ENCODE measurements at places on chromosomes 11 and 22. TPM values are rescaled to one million over a fixed set of nuclear protein-coding genes. Genes with fewer than 3 reads are reported as not detected.
A peak's percentile ranks its signal among the peaks of the same experiment; 100 is the strongest.

Gene YAP1
- total RNA-seq = 281 TPM

GRCh38 chr11:12149672-12150225 is 39.4 kb downstream of the MICAL2 start:
- DNase-seq = no peak

- DNase-seq = no peak
These were observed 20.3 kb downstream of the MYH9 start for GRCh38 chr22:36367479-36367878.

Gene KCNQ1
- total RNA-seq = 7.2 TPM

Gene NXPE2
- 0.42 TPM for total RNA-seq

DNA sequence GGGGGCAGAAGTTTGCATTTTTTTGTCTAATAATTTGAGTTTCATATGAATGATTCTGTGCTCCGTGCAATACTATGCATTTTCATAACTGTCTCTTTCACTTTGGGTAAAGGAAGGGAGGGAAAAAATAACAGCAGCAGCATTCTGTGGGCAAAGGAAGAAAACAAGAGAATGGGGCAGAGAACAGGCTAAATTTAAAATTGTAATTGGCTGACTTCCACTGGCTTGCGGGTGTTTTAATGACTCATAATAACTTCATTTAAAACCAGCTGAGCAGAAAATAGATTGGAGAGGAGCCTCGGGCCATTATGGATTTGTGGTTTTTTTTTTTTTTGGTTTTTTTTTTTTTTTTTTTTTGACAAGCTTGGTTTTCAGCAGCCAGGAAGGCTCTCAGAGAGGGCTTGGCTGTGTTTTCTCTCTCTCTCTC is 107.4 kb downstream of the ZBTB16 start:
- DNase-seq = peak; percentile 15

Gene GGTLC2
- total RNA-seq = not detected

Gene NRXN2
- 8.8 TPM for total RNA-seq

DNA sequence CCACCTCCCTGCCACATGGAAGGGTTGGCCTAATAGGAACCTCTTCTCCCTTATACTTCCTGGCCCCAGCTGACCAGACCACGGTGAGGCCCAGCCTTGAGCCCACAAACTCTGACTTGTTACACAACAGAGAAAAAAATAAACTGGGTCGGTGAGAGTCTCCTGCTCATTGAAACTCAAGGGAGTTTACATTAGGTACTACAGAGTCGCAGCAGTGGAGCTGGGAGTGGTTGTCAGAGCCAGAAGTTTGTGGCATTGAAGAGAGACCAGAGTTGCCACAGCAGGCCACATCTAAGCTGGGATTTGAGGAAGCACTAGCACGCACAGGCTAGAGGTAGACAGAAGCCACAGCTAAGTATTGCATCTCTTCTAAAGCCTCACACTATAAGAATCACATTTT is 296.2 kb downstream of the DDX10 start:
- DNase-seq = no peak

- no peak for DNase-seq
These were observed 5.8 kb downstream of the RPS19BP1 start for GRCh38 chr22:39526736-39527171.

Gene PLEKHA7
- 9.0 TPM for total RNA-seq

GRCh38 chr11:128491195-128491936 is 96.0 kb downstream of the ETS1 start:
- no peak for DNase-seq

GRCh38 chr11:113481226-113481625 is 6.0 kb upstream of the DRD2 start:
- DNase-seq = no peak

Gene OR4A16
- not detected for total RNA-seq

Gene WT1
- 1.4 TPM for total RNA-seq

Gene SHISAL1
- total RNA-seq = 12.7 TPM

GRCh38 chr11:93850594-93851018 is at the start of gene VSTM5:
TSS of gene VSTM5 (minus strand) at chr11:93850618. CDS start at chr11:93850502, 116 bp downstream.
- no peak for DNase-seq

Gene KREMEN1
- 13.7 TPM for total RNA-seq

Gene SHANK2
- total RNA-seq = 0.51 TPM

- DNase-seq = no peak
These were observed 12.6 kb upstream of the SSTR3 start for GRCh38 chr22:37224757-37225420.

DNA sequence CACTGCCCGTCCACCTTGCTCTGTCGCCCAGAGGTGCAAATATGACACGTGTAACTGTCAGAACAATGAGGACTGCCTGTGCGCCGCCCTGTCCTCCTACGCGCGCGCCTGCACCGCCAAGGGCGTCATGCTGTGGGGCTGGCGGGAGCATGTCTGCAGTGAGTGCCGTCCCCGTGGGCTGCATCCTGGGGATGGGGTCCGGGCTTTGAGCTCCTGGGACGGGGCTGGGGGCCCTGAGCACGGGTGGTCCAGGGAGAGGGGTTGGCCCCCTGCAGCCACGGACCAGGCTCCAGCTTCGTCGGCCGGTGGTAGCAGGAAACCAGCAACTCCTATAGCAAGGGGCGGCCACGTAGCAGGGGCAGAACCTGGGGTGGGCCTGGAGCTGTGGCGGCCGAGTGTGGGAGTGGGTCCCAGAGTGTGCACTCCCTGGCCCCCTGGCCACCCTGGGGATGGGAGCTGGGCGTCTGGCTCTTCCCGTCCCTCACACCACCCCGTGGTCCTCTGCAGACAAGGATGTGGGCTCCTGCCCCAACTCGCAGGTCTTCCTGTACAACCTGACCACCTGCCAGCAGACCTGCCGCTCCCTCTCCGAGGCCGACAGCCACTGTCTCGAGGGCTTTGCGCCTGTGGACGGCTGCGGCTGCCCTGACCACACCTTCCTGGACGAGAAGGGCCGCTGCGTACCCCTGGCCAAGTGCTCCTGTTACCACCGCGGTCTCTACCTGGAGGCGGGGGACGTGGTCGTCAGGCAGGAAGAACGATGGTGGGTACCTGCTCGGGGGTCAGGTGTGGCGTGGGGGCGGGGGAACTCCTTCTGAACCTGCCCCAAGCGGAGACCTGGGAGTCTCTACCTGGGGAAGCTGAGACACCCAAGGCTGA is 10.1 kb downstream of the MUC2 start:
- DNase-seq = peak; percentile 76

DNA sequence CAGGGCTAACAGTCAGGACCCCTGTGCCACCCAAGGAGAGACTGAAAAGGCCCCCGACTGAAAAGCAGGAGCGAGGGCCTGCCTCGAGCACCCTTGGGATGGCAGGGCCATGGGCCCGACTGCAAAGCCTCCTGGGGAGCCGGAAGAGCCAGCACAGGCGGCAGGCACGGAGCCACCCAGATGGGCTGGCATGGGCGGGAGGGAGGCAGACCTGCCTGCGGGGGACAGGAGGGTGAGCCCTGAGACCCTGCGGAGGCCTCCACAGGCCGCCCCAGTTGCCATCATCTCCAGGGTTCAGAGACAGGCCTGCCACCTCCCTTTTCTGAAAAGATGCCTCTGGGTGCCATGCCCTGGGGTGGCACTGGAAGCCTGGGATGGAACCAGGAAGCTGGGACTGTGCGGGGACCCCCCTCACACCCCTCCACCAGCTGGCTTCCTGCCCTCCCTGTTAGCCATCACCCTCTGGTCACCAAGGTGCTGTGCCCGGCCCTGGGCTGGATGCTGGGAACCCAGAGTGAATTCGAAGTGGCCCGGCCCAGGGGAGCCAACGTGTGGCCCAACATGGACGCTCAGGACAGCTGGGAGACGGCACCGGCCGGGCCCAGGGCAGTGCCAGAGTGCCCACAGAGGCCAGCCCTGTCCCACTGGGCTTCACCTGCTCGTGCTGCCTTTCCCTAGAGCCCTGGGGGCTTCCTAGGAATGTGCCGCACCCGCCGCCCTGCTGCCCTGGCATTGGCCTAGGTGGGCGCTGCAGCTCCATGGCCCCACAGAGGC is 13.8 kb downstream of the TSPAN32 start:
- DNase-seq = no peak

DNA sequence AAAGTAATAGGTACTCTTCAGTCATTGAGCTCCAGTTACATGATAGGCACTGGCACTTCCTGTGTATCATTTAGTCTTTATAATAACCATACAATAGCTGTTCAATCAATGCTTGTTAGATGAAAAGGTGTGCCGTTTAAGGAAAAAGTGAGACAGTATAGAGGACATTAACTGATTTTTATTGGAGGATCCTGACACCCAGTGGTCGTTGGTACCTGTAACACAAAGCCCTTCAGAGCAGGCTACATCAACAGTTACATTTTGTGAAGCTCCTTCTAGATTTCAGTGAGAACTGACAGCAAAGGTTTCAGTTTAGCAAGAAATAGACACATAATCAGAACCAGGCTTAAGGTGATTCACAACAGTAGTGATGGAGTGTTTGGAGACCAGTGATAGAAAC is 44.2 kb downstream of the CCDC81 start:
- DNase-seq = no peak

- DNase-seq = no peak
These were observed 11.4 kb downstream of the AASDHPPT start for GRCh38 chr11:106088896-106089295.

GRCh38 chr11:57484141-57484710 is 23.9 kb downstream of the RTN4RL2 start:
- no peak for DNase-seq

DNA sequence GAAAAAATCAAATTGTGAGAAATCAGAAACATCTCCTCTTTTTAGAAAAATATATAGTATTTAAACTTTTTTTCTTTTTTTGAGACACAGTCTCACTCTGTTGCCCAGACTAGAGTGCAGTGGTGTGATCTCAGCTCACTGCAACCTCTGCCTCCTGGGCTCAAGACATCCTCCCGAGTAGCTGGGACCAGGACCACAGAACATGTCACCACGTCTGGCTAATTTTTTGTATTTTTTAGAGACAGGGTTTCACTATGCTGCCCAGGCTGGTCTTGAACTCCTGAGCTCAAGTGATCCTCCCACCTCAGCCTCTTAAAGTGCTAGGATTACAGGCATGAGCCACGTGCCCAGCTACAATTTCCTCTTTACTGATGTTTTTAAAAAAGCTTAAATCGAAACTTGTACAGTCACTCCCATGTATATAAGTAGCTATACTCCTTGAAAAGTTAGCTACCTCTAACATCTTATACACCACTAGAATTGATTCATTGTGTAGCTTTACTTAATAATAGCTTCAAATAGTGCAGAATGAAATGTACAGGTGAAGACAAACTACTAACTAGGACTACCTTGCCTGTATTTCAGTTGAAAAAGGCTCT is 10.3 kb downstream of the EIF4G2 start:
- DNase-seq = no peak

- no peak for DNase-seq
These were observed 17.9 kb downstream of the RTN3 start for GRCh38 chr11:63698976-63699733.

DNA sequence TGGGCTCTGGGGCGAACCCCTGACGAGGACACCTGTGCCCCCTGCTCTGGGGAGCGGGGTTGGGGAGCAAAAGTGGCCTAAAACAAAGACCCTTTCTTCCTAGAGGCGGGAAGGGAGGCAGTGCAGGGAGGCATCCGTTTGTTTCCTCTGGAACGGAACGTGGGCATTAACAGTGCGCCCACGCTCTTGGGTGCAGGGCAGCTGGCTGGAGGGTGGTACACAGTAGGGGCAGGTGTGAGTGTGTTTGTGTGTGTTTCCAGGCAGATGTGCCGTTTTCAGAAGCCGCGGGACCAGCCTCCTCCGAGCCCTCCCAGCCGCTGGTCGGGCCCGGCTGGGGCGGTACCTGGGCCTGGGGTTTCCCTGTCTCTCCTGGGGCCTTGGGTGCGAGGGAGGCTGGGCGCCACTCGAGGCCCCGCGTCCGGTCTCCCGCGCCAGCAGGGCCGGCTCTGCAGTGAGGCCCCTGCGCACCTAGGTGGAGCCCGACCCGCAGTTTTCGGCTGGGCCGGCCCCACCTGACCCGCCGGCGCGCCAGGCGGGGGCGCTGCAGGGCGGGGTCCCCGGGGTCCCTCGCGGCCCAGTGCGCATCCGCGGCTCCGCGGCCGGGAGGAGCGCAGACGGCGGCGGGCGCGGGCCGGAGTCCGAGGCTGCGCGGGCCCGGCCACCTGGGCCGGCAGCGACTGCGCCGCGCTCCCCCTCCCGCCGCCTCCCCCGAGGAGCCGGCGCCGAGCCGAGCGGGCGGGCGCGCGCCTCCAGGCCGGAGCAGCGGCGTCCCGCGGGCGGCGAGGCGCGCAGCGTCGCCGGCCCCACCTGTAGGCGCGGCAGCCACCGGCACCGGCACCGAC is 1252.7 kb downstream of the BRD1 start:
- DNase-seq = no peak

Gene TRIM21
- 13.8 TPM for total RNA-seq

DNA sequence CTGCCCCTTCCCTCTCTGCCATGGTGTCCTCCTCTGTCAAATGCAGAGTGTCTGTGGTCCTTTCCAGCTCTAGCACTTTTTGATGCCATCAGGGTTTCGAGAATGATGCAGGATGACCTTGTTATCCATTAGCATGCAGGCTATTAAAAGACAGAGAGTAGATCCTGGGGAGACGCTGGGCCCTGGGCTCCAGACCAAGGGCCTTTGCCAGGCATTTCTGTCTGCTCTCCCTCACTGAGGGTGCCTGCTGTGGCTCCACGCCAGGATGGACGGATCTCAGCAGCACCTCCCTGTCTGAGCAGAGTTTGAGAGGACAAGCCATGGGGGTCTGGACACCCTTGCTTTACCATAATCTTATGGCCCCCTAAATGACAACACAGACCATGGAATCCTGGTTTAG is 110.8 kb upstream of the CD82 start:
- DNase-seq = no peak

Data from posterior vena cava (tissue), 2 donors.